ENCODE measurements at places on chromosomes 11 and 22. TPM values are rescaled to one million over a fixed set of nuclear protein-coding genes. Genes with fewer than 3 reads are reported as not detected.

GRCh38 chr11:102760344-102761035, 19.9 kb downstream of the MMP10 start:
- peaks cover 37% of the 10 kb centered on the region for H3K4me1 ChIP-seq
- H3K27me3 ChIP-seq, result peaks cover 2% of the 10 kb centered on the region

DNA sequence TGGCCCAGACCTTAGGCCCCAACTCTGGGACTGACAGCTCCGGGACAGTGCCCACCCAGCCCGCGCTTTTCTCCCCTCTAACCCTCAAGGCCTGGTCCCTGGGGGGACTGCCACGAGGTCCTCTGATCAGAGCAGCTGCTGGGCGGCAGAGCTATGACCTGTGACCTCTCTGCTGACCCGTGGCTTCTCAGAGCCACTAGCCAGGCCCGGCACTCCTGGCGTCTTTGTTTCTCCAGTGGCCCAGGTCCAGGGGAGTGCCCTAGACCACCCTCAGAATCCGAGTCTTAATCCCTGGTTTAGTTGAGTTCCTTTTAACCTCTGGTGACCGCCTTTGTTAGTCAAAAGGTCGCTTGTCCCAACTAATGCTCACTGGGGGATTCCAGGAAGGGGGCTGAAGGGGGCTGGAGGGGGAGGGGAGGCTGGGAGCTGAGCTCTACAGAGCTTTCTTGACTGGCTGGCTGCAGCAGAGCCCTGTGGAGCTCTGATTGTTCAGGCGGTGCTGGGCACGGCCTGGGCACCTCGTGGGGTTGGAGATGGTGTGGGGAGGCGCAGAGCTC, 1.2 kb downstream of the FBLN1 start:
- H3K4me3 ChIP-seq, result peak overlapping the region; percentile 91
- peaks cover 6% of the 10 kb centered on the region for H3K36me3 ChIP-seq
- peak; percentile 24 for DNase-seq

DNA sequence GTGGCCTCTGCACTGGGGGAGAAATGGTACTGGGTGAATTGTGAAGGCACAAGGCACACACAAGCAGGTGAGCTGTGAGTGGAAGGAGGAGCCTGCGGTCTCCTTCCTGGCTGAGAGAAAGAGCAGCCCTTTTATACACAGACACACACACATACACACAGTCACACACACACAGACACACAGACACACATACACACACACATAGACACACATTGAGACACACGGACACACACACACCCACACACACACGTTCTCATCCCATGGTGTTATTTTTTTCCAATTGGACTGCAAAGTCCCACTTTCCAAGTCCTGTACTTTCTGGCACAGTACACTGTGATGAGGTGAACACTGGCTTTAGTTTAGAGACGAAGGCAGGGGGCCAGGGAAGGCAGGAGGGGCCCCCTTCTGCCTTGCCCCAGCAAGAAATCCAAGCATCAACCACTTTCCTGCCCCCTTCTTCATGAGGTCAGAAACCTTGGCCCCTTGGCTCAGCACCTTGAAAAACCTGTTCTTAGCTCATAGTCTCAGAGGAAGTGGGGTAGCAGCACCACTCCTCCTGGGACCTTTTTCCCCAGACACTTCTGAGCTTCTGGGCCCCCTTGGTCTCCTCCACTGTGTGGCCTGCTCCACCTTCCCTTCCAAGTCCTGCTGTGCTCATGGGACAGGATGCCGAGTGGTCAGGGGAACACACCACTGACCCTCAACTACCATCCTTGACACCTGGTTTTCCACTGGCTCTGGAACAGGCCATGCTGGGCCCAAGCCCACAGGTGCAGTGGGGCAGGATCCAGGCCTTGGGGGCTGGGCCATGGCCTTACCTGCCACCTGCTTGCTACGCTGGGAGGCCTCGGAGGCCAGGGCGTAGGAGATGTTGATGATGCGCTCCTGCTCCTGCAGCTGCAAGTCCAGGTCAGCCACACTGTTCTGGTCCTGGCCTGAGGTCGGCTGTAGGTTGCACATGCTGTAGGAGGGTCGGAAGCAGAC, 43.8 kb downstream of the C11orf58 start:
- no peak overlapping the region for H3K27ac ChIP-seq
- DNase-seq, result no peak
- peaks cover 4% of the 10 kb centered on the region for H3K36me3 ChIP-seq
- peaks cover 22% of the 10 kb centered on the region for H3K27me3 ChIP-seq
- H3K4me1 ChIP-seq, result peaks cover 29% of the 10 kb centered on the region
- peak overlapping the region; percentile 13 for H3K4me3 ChIP-seq

DNA sequence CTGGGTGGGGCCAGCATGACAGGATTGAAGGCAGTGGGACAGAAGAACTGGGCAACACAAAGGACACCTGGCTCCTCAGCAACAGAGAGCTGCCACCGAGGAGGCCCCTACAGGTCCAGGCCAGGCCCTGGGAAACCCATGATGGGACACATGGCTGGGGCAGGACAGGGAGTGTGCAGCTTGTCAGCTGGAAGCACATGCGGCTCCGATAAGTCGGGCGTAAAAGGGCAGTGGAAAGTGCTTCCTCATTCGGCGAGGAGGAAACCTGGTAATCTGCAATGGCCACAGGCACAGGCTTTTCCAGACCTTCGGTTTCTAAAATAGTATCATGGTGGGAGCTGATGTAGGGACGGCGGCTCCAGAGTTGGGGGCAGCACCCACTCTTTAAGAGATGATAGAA, 16.5 kb downstream of the GNAZ start:
- no peaks in the 10 kb centered on the region for H3K36me3 ChIP-seq
- H3K27me3 ChIP-seq, result peaks cover 8% of the 10 kb centered on the region
- DNase-seq, result no peak
- H3K4me1 ChIP-seq, result no peaks in the 10 kb centered on the region

DNA sequence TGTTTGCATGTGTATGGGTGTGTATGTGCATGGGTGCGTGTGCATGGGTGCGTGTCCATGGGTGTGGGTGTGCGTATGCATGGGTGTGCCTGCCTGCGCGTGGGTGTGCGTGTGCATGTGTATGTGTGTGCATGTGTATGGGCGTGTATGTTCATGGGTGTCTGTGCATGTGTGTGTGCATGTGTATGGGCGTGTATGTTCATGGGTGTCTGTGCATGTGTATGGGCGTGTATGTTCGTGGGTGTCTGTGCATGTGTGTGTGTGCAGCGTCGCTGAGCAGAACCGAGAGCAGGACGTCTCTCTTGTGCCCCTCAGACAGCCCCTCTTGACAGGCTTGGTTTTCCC, 13.9 kb downstream of the IL17REL start:
- H3K27me3 ChIP-seq, result peaks cover 6% of the 10 kb centered on the region
- peak overlapping the region; percentile 74 for H3K4me3 ChIP-seq
- peaks cover 7% of the 10 kb centered on the region for H3K36me3 ChIP-seq
- H3K4me1 ChIP-seq, result peaks cover 3% of the 10 kb centered on the region
- DNase-seq, result no peak

GRCh38 chr22:20585639-20586402, 78.4 kb downstream of the MED15 start:
- peaks cover 8% of the 10 kb centered on the region for H3K36me3 ChIP-seq
- H3K27me3 ChIP-seq, result peaks cover 9% of the 10 kb centered on the region
- no peak for DNase-seq
- H3K27ac ChIP-seq, result no peak overlapping the region

DNA sequence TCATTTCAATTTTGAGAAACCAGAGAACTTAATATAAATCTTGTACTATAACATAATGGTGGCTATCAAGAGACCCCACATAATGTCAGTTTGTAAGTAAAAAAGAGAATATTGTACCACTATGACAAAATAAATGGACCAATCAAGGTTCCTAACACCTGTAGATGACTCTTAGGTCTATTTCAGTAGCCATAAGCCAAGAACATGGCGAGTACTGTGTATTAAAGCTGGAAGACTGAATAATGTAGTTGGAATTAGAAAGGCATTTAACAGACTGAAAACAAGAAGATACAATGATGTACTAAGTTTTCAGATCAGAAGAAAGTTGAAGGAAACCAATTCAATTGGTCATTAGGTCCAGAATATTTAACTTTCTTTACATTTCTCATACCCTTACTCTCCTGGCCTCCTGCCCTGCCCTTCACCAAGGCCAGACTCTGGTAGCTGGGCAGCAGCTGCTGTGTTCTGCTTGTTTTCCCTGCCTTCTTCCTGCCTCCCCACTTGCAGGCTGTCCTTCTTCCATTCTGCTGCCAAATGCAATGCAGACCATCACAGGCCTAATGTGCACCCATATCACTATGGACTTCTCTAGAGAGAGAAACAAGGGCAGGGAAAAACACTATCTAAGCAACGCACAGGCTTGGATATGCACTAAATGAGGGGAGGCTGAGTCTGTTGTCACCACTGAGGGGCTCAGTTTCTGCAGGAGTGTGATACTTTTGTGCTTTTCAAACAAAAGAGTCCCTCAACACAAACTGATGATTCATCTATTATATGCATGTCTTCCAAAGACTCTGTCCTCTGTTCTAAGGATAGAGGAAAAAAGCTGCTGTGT, 60.1 kb downstream of the RAB30 start:
- peaks cover 5% of the 10 kb centered on the region for H3K27me3 ChIP-seq
- H3K27ac ChIP-seq, result peak overlapping the region; percentile 44
- no peak for DNase-seq
- H3K4me1 ChIP-seq, result peaks cover 35% of the 10 kb centered on the region
- H3K4me3 ChIP-seq, result no peak overlapping the region

GRCh38 chr11:94504689-94505293, 7.5 kb upstream of the C11orf97 start:
- peak; percentile 8 for DNase-seq
- H3K36me3 ChIP-seq, result no peaks in the 10 kb centered on the region
- H3K4me1 ChIP-seq, result no peaks in the 10 kb centered on the region
- H3K4me3 ChIP-seq, result no peak overlapping the region
- H3K27me3 ChIP-seq, result peaks cover 2% of the 10 kb centered on the region

GRCh38 chr11:13280777-13281176, 3.2 kb downstream of the BMAL1 start:
- no peak overlapping the region for H3K27ac ChIP-seq
- peaks cover 6% of the 10 kb centered on the region for H3K36me3 ChIP-seq
- DNase-seq, result no peak
- H3K4me1 ChIP-seq, result peaks cover 20% of the 10 kb centered on the region

- H3K36me3 ChIP-seq, result no peaks in the 10 kb centered on the region
- no peaks in the 10 kb centered on the region for H3K27me3 ChIP-seq
- no peak for DNase-seq
- no peak overlapping the region for H3K4me3 ChIP-seq
Measured at GRCh38 chr11:32280339-32280738, 155.0 kb downstream of the WT1 start.

DNA sequence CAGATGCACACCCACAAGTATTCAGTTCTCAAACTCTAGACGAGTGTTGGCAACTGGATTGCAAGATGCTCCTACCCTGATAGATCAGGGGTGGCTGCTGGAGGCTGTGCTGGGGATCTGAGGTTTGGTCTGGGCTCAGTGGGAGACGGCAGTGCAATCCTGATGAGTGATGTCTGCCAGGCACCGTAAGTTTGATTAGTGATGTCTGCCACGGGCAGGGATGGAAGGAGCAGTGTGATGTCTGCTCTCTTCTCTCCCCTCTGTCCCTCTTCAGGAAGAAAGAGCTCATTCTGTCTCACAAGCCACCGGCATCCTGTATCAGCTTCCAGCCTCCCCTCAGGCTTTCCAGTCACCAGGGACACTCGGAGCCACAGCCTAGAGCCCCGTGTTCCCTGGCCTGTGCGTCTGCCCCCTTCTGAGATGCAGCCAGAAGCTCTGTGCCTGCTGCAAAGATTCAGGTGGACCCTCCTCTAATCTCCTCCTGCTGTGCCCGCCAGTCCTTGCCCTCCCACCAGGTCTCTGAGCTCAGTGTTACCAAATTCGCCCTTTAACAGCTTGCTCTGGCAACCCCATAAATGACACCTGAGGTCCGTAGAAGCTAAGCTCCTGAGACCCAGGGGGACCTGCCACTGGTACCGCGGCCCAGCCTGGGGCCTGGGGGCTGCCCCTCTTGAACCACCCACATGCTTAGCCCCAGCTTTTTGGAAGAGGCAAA, 19.9 kb downstream of the TP53I11 start:
- H3K4me1 ChIP-seq, result peaks cover 23% of the 10 kb centered on the region
- H3K27me3 ChIP-seq, result peaks cover 71% of the 10 kb centered on the region
- DNase-seq, result no peak

DNA sequence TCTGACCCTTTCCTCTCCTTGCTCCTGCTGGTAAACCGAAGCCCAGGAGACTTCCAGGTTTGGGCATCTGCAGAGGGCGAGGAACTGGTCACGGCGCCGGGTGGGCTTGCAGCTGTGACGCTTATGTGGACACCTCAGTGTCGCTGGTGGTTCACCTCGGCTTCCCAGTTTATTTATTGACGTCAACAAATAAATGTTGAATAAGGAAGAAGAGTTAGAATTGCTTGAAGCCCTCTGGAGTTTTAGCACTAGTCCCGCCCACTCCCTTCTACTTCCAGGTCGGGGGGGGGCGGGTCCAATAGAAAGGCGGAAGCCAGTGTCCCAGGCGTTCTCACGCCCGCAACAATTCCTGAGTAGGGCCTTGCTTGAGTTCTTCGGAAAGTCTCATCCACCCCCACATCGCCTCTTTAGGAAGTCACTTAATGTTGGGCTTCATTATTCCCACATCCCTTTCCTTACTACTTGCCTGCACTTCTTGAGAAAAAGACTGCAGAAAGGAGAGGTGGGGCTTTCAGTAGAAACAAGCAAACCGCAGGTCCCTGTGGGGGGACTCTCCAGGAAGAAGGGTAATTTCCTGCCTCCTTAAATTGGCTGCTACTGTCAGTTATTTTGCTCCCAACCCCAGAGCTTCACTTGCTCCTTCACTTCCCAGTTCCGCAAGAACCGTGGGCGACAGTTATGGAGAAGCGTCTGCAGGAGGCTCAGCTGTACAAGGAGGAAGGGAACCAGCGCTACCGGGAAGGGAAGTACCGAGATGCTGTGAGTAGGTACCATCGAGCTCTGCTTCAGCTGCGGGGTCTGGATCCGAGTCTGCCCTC, at the start of gene TTC9C:
TTC9C (plus strand) TSS at position 316 of the 818 bp plus-strand sequence; CDS start at position 679, 363 bp downstream.
- peak; percentile 78 for DNase-seq
- peak within 1 kb of the TSS; percentile 99 for H3K4me3 ChIP-seq
- peaks cover 31% of the 10 kb centered on the region for H3K4me1 ChIP-seq
- H3K27me3 ChIP-seq, result peaks cover 21% of the 10 kb centered on the region
- H3K27ac ChIP-seq, result peak within 1 kb of the TSS; percentile 96
- H3K36me3 ChIP-seq, result peaks cover 26% of the 10 kb centered on the region

DNA sequence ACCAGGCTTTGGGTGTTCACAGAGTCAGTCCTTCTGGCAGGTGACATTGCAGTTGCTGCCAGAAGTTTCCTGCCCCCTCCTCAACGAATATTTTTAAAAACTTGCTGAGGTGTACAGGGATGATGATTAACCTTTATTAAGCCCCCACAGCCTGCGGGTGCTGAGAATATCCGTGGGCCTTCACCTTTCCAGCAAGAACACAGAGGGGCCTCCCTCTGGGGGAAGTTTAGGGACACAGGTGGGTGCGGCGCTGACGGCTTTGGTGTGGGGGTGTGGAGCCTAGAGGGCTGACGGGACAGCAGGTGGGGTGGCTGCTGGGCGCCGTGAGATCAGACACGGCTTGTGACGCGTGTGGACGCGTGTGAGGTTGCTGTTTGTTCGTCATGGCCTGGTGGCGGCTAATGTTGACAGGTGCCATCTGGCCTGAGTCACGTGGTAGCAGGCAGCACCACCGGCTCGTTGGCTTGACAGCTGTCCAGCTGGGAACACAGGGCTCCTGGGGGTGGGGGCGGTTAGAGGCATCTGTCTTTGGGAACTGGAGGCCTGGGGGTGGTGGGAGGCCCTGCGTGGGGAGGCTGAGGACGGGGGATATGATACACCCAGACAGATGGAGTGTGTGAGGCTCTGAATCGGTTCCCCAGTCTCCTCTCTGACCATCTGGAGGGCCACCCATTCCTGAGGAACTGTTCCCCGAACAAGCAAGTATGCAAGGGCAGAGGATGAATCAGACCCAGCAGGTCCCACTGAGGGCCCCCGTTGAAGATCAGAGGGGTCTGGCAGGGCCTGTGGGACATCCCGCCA, 12.5 kb upstream of the LRRC10B start:
- peaks cover 2% of the 10 kb centered on the region for H3K4me1 ChIP-seq
- H3K4me3 ChIP-seq, result no peak overlapping the region
- no peak overlapping the region for H3K27ac ChIP-seq
- H3K27me3 ChIP-seq, result peaks cover 1% of the 10 kb centered on the region
- no peaks in the 10 kb centered on the region for H3K36me3 ChIP-seq

Gene SEC14L6
- 1.4 TPM for total RNA-seq

Gene MYRF
- 1.5 TPM for total RNA-seq

Gene OR5T1
- not detected for total RNA-seq

Gene KCTD14
- 0.97 TPM for total RNA-seq
